ENCODE measurements at places on chromosomes 2 and 18.

DNA sequence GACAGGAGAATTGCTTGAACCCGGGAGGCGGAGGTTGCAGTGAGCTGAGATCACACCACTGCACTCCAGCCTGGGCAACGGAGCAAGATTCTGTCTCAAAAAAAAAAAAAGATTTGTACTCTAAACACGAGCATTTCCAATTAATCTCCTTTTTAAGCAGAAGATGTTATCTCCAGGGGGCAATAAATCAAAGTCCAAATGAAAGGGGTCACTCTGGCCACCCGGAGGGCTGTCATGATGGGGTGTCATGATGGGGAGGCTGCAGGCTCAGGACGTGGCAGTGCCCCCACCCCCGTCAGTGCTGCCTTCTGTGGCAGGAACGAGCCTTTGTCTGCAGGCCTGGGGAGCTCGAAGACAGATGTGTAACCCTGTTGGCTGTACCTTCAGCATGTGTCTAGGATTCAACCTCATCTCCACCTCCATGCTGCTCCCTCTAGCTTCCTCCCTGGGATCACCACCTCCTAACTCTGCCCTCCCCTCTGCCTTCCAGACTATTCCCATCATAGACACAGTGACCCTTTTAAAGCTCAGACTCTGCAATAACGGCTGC is 76.9 kb upstream of the YWHAQ start:
- no peak overlapping the region for H3K4me3 ChIP-seq
- H3K4me1 ChIP-seq: no peaks in the 10 kb centered on the region
- no peak for DNase-seq
- no peaks in the 10 kb centered on the region for H3K36me3 ChIP-seq
- H3K27ac ChIP-seq: no peak overlapping the region

GRCh38 chr18:65938592-65939372 is 188.0 kb downstream of the CDH7 start:
- peak; percentile 89 for DNase-seq
- H3K4me3 ChIP-seq: no peak overlapping the region
- H3K27ac ChIP-seq: no peak overlapping the region
- no peaks in the 10 kb centered on the region for H3K36me3 ChIP-seq
- peaks cover 2% of the 10 kb centered on the region for H3K4me1 ChIP-seq
- no peaks in the 10 kb centered on the region for H3K27me3 ChIP-seq

- peak; percentile 67 for DNase-seq
- H3K27me3 ChIP-seq: no peaks in the 10 kb centered on the region
- no peaks in the 10 kb centered on the region for H3K36me3 ChIP-seq
Observed at GRCh38 chr18:45412577-45412976, 202.7 kb upstream of the SLC14A2 start.

DNA sequence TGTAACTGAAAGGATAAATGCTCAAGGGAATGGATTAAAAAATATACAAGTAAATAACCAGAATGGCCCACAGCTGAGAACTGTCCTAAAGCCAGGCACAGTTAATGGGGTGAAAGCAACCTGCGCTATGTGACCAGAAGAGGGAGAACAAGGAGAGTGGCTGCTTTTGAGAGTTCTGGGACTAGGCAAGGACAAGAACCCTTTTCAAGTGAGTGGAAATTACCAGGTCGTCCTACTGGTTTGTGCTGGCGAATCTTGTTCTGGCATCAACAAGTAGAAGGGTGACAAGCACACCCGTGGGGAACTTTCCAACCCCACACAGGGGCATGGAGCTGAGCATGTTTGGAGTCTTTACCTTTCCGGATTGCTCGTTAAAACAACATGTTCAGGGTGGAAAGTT is 82.8 kb downstream of the TMEM17 start:
- H3K27ac ChIP-seq: no peak overlapping the region
- H3K27me3 ChIP-seq: no peaks in the 10 kb centered on the region
- peak; percentile 69 for DNase-seq
- no peaks in the 10 kb centered on the region for H3K4me1 ChIP-seq
- no peaks in the 10 kb centered on the region for H3K36me3 ChIP-seq
- H3K4me3 ChIP-seq: no peak overlapping the region

DNA sequence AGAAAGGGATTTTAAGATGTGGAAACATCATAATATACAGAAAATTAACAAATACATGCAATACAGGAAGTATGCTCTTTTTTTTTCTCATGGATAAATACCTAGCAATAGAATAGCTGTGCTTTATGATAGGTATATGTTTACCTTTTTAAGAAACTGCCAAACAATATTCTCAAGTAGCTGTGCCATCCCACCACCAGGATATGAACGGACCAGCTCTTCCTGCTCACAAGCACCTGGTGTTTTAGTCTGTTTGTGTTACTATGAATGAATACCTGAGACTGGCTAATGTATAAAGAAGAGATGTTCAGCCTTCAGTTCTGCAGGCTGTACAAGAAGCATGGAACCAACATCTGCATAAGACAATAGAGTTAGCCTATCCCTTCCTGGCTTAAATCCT is 19.9 kb upstream of the UGT1A8 start:
- no peak overlapping the region for H3K4me3 ChIP-seq
- H3K36me3 ChIP-seq: no peaks in the 10 kb centered on the region
- DNase-seq: no peak
- H3K27ac ChIP-seq: no peak overlapping the region
- H3K27me3 ChIP-seq: no peaks in the 10 kb centered on the region

GRCh38 chr2:172639256-172639655 is 83.4 kb downstream of the PDK1 start:
- no peak overlapping the region for H3K27ac ChIP-seq
- H3K36me3 ChIP-seq: no peaks in the 10 kb centered on the region
- no peaks in the 10 kb centered on the region for H3K4me1 ChIP-seq
- H3K4me3 ChIP-seq: no peak overlapping the region
- DNase-seq: no peak

- H3K27me3 ChIP-seq: no peaks in the 10 kb centered on the region
- H3K36me3 ChIP-seq: no peaks in the 10 kb centered on the region
- DNase-seq: no peak
- H3K4me1 ChIP-seq: no peaks in the 10 kb centered on the region
- no peak overlapping the region for H3K4me3 ChIP-seq
Observed at GRCh38 chr2:641872-642815, 35.1 kb downstream of the TMEM18 start.

DNA sequence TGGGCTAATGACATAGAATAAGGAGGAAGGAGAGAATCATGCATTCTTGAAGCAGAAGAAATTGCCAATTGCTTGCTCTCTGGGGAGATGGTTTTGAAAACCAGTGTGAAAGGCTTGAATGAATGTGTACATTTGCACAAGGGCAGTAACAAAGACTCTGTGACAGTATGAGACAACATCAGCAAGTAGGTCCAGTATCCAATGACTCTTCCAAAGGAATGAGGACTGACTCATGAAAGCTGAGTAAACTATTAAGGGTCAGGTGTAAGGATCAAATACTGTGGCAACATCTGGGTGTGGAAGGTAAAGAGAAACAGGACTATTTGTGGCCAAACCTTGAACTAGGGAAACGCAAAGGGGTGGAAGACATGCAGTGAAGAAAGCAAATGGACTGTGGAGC is 886.0 kb upstream of the CHAC2 start:
- no peaks in the 10 kb centered on the region for H3K36me3 ChIP-seq
- no peaks in the 10 kb centered on the region for H3K27me3 ChIP-seq
- no peaks in the 10 kb centered on the region for H3K4me1 ChIP-seq
- no peak overlapping the region for H3K4me3 ChIP-seq

GRCh38 chr18:23200756-23201155 is 65.5 kb downstream of the CABLES1 start:
- H3K4me1 ChIP-seq: no peaks in the 10 kb centered on the region
- H3K4me3 ChIP-seq: no peak overlapping the region
- H3K36me3 ChIP-seq: peaks cover 2% of the 10 kb centered on the region
- no peaks in the 10 kb centered on the region for H3K27me3 ChIP-seq
- no peak overlapping the region for H3K27ac ChIP-seq

GRCh38 chr2:241354668-241355658 is 1.1 kb upstream of the FARP2 start:
- peaks cover 15% of the 10 kb centered on the region for H3K4me1 ChIP-seq
- peak overlapping the region; percentile 70 for H3K27ac ChIP-seq
- no peaks in the 10 kb centered on the region for H3K27me3 ChIP-seq
- H3K4me3 ChIP-seq: no peak overlapping the region
- peak; percentile 97 for DNase-seq
